ENCODE measurements at places on chromosomes 2 and 18. TPM values are rescaled to one million over a fixed set of nuclear protein-coding genes. Genes with fewer than 3 reads are reported as not detected.

The LDLRAD4 gene
- total RNA-seq: not detected

The PRKAG3 gene
- total RNA-seq: not detected

The FEV gene
- not detected for total RNA-seq

The CD226 gene
- total RNA-seq: under 0.01 TPM

The UBR3 gene
- total RNA-seq: 10.4 TPM

The TMEM182 gene
- 1.7 TPM for total RNA-seq

The DPYSL5 gene
- total RNA-seq: not detected

The CCDC102B gene
- 5.4 TPM for total RNA-seq

The HOXD12 gene
- total RNA-seq: not detected

The TRIM54 gene
- total RNA-seq: not detected

The ASIC4 gene
- not detected for total RNA-seq

The LYG1 gene
- total RNA-seq: 0.45 TPM

The RASGRP3 gene
- 0.45 TPM for total RNA-seq

The CAPN14 gene
- total RNA-seq: under 0.01 TPM

The UPP2 gene
- total RNA-seq: not detected

The SCN7A gene
- total RNA-seq: 0.74 TPM

The CFC1 gene
- total RNA-seq: not detected

The IER3IP1 gene
- total RNA-seq: 17.3 TPM

The PRSS56 gene
- total RNA-seq: not detected

The PDE6D gene
- 43.0 TPM for total RNA-seq

The IL1RL1 gene
- 0.17 TPM for total RNA-seq

The KLHL30 gene
- total RNA-seq: not detected

The ST8SIA5 gene
- not detected for total RNA-seq

The GAL3ST2 gene
- total RNA-seq: not detected

The LIMS4 gene
- total RNA-seq: not detected

The BCL2 gene
- 3.9 TPM for total RNA-seq

The ATP6V1B1 gene
- total RNA-seq: 4.4 TPM

The ATOH8 gene
- 15.1 TPM for total RNA-seq

The RPE gene
- total RNA-seq: 88.2 TPM

The PTPRN gene
- 9.8 TPM for total RNA-seq

The LIPG gene
- total RNA-seq: 13.7 TPM

The RSAD2 gene
- not detected for total RNA-seq

The SULT1C2 gene
- total RNA-seq: under 0.01 TPM

The ANKRD62 gene
- not detected for total RNA-seq

The G6PC2 gene
- total RNA-seq: not detected

The PXDN gene
- 153 TPM for total RNA-seq

The LRP1B gene
- total RNA-seq: under 0.01 TPM

The POTEJ gene
- not detected for total RNA-seq

The LYPD1 gene
- total RNA-seq: 0.34 TPM

The SERPINB7 gene
- total RNA-seq: 4.2 TPM

The POMC gene
- total RNA-seq: 4.0 TPM

The CKAP2L gene
- 19.8 TPM for total RNA-seq

The TTL gene
- 33.0 TPM for total RNA-seq

The DGKD gene
- 6.4 TPM for total RNA-seq

The OSBPL1A gene
- 20.0 TPM for total RNA-seq

The PROKR1 gene
- total RNA-seq: not detected

The CTLA4 gene
- total RNA-seq: not detected

Data from bronchus fibroblast of lung (primary cell).